ENCODE measurements at places on chromosomes 1 and 21.

GRCh38 chr1:47180603-47181094, 9.2 kb downstream of the PDZK1IP1 start:
- no peak for DNase-seq

DNA sequence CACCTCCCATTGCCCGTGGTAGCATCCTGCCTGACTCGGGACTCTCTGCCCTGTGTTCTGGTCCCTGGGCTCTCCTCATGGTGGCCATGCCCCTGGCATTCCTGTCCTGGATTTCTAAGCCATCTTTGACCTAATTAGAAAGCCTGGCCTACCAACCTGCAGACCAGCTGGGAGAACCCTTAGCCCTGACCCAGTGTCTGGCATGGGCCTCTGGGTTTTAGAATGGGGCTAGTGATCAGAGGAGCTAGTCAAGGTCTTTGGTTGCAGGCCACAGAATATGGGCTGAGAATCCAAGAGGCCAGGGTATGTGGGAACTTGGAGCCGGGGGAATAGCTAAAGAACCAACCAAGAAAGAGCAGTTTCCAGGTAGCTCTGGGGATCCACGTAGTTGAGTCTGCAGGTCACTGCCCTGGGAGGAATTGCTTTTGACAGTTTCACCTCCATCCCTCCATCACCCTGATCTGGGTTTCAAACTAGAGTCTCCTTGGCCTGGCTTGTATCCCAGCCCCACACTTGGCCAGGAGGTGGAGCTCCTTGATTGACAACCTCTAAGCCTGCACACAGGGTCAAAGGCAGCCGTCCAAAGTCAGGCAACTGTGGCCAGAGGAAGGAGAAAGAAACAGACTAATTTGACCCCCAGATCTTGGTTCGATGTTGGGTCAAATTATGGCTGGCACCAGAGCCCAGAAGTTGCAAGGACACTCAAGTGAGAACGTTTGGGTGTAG, 54.7 kb upstream of the ABCG1 start:
- no peak for DNase-seq

GRCh38 chr1:147652306-147652705, 18.0 kb downstream of the ACP6 start:
- no peak for DNase-seq

DNA sequence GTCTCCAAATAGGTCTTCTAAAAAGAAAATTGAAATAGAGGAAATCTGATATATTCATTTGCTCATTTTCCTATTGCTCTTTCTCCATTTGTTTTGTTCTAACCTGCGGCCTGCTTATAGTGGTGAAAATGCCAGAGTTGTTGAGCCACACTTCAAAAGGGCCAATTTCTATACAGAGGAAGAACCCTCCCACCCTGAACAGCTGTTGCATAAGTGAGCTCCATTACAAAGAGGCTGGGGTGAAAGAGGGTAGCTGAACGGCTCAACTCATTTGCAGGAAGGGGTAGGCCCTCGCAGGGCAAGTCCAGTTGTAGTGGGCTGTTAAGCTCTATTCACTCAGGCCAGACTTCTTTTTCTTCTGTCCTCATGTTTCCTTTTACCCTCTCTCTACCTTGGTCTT, 8.8 kb downstream of the ADCY10 start:
- no peak for DNase-seq

GRCh38 chr1:28860332-28861073, 48.5 kb downstream of the OPRD1 start:
- DNase-seq, result no peak
